CD4-positive, alpha-beta T cell treated with Interleukin-1 beta for 1 hour (primary cell): ENCODE measurements at places on chromosomes 1 and 21.

DNA sequence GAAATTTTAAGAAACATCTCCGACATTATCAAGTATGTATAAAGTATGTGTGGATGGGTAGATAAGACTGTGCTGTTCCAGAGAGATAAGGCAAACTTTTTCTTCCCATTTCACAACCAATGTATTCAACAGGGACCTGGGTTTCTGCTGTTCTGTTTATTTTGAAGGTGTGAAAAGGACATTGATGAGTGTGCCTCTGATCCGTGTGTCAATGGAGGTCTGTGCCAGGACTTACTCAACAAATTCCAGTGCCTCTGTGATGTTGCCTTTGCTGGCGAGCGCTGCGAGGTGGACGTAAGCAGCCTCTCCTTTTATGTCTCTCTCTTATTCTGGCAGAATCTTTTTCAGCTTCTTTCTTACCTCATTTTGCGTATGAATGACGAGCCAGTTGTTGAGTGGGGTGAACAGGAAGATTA, 174.0 kb downstream of the CRB1 start:
- no peak for DNase-seq

DNA sequence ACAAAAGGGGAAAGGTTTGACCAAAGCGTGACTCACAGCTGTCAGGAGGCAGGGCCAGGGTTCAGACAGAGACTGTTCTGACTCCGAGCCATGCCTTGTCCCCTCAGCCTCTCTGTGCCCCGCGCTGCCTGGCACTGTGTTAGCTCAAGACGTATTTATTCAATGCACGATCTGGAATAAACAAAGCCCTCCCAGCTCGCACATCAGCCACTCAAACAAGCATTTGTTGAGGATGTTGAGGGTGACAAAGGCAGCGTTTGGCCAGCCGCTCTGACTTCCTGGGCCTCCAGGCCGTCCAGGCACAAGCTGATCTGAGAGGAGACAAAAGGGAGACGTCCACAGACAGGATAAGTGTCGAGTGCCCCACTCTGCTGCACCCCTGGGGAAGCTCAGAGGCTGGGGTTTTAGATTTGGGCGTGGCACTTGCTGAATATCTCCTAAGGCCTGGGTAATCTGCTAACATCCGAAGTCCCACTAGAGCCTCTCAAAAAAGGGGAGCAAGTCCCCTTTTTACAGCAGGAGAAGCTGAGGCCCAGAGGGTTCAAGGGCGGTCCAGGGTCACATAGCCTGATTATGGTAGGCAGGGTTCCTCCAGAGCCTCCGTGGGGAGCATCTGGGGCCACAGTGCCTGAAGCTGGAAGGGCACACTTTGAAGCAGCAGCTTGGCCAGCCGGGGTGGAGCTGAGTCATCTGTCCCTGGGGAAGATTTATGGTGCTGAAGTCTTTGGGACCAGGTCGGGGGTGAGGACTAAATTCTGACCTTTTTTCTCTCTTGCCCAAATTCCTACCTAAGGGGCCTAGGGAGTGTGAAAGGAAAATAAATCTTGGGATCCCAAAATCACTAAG, 95.9 kb downstream of the SPSB1 start:
- no peak for DNase-seq

- peak; percentile 65 for DNase-seq
These were observed 1.6 kb downstream of the TENT5C start for GRCh38 chr1:117607471-117607870.

GRCh38 chr1:97007840-97008604, 286.4 kb downstream of the PTBP2 start:
- no peak for DNase-seq

DNA sequence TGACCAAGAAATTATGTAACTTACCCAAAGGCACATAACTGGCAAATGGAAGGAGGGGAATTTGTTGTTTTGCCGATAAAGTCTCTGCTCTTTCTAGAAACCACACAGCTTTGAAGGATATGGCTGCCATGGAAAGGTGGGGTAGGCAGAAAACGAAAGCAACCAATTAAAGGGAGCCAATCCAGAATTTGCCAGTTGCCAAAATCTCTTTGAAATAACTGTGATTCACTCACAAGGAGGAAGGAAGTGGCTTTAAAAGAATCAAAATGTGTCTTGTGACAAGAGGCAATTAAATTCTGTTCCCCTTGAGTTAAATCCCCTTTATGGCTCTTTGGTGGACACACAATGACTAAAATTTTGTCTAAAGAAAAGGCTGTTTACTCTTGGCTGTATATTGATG, 61.2 kb upstream of the CCDC190 start:
- DNase-seq, result no peak
